Stimulated activated CD4-positive, alpha-beta T cell treated with anti-CD3 and anti-CD28 coated beads, Interleukin-15, amount 100 ng/mL, for 1 hour (primary cell): ENCODE measurements at places on chromosomes 12 and 14.

DNA sequence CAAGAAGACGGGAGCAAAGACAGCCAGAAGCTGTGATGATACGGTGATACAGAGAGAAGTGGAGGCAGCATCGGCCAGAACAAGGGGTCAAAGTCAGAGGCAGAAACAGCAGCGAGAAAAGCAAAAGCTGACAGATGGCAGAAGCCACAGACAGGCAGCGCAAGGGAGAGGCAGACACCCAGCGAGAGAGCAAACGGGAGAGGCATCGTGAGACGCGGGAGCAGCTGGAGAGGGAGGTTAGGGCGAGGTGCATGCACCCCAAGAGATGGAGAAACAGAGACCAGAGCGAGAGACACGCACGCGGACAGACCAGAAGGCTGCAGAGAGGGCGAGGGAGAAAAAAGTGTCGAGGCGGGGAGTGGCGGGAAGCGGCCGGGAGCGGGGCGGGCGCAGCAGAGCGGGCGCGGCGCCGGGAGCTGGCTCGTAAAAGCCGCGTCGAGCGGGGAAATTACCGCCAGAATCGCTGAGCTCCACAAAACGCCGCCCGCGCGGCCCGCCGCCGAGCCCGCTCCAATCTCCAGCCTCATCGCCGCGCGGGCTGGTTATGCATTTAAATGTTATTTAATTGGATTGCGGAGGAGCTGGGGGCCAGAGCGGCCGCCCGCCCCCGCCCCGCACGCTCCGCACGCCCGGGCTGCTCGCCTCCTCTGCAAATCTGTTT lies 15.6 kb downstream of the SMUG1 start:
- DNase-seq, result no peak

DNA sequence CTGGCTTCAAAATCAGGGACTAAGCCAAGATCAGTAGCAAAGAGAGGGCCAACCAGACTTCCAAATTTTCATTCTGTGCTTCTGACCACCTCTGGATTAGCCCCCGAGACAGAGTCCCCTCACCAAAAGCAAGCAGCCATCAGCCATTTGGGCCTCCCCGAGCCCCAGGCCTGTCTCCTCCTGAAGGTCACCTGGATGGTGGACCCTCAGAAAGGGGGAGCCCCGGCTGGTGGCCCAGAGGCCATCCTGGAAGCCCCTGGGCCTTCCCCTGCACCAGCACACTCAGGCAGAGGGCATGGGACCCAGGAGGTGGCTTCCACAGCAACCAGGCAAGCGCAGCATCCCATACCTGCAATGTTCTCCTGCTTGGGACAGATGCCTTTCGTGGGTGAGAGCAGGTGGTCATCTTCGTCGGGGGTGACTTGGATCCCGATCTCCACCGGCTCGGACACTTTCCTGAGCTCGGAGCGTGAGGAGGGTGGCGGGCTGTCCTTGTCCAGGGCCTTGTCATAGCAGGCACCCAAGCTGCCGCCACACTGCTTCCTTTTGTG lies 14.8 kb downstream of the BCL11B start:
- DNase-seq, result no peak

GRCh38 chr12:113445544-113446171 lies 23.5 kb downstream of the SDSL start:
- no peak for DNase-seq

GRCh38 chr14:96906434-96906833 lies 109.3 kb downstream of the VRK1 start:
- no peak for DNase-seq

DNA sequence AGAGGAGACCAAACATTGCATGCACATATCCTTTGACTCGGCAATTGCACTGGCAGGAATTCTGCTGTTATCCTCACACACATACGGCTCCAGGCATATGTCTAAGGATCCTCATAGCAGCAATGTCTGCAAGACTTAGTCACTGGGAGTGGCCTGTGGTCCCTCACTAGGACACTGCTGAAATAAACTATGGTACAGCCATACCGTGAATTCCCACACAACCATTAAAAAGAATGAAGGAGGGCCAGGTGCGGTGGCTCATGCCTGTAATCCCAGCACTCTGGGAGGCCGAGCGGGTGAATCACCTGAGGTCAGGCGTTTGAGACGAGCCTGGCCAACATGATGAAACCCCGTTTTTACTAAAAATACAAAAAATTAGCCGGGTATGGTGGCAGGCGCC lies 105.1 kb downstream of the ZFP36L1 start:
- no peak for DNase-seq

DNA sequence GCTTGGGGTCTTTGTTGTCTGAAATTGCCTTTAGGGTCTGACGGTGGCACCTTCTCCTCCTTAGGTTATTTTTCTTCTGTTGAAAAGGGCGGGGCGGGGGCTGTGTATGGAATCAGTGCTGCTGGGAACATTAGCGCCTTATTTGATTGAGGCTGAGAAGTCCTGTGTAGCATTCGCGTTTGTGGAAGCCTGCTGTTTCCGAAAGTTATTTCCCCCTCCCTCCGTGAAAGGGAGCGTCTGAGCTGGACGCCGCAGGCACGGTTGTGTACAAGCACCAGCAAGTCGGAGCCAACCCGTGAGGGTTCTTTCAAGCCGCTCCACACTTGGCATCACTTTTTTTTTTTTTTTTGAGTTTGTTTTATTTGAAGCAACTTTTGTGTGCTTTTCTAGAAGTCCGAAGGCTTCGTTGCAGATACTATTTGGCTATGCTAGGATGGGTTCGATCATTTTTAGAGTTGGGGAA lies 1.1 kb downstream of the SYNE2 start:
- no peak for DNase-seq
